ENCODE measurements at places on chromosomes 6 and 20.

DNA sequence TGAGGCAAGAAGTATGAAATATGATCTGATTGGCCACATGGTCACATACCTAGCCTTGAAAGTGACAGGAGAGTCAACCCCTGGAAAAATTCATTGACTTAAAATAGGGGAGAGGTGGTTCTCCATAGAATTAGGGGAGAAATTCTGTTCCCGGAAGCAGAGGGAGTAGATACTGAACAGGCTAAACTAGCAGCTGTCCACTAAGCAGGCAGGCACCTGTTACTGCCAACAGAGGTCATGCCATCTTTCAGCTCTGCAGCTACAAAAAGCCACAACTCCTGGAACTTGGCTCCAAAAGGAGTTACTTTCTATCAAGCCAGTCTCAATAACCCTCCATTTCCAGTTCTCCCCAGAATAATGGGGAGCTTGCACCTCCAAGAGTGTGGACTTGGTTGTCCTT is 352.5 kb downstream of the MAFB start:
- DNase-seq, result no peak

DNA sequence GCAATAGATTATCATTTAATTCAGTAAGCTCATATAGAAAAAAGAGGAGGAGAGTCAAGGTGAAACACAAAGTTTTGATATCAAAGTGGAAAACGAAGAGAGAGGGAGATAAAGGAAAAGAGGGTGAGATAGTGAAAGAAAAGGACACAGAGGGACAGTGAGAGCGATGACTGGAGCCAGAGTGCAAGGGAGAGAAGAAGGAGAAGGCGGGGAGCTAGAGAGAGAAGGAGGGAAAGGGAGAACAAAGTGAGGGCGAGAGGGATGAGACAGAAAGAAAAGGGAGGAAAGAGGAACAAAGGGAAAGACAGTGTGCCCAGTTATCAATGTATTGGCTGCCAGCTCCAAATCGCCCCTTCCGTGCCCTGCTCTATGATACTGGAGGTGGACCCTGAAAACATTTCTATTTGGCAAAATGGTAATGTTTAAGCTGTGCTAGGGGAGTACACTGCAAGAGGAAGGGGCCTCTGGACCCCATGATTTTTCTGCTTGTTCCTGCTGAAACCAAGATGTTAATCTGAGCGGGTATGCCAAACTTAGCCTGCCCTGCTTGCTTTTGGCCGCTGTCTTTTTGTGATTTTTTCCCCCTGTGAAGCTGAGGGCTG is 27.8 kb downstream of the GPX5 start:
- DNase-seq, result no peak

- DNase-seq, result no peak
Measured at GRCh38 chr20:44770484-44771171, 25.0 kb downstream of the KCNK15 start.

DNA sequence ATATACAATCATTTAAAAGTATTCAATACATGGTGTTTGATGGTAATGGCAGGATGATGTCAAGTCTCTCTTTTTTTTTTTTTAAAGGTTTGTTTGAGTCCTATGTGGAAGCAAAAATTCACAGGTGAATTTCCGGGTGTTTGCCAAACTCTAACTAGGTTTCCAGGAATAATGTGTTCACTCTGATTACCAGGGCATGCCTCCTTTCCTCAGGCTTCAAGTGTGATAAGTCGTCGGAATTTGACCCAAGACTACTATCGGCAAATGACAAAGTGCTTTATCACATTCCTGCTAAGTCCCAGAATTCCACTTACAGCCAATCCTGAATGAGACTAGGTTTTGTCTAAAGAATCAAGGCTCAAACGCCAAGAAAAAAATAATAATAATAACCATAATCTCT is 7.3 kb downstream of the OARD1 start:
- DNase-seq, result no peak

GRCh38 chr6:23184351-23184750 is 615.0 kb downstream of the HDGFL1 start:
- DNase-seq, result no peak
